DMS79 treated with DMSO at 0.1 percent for 48 hours (cell line): ENCODE measurements at places on chromosomes 1 and 21.

DNA sequence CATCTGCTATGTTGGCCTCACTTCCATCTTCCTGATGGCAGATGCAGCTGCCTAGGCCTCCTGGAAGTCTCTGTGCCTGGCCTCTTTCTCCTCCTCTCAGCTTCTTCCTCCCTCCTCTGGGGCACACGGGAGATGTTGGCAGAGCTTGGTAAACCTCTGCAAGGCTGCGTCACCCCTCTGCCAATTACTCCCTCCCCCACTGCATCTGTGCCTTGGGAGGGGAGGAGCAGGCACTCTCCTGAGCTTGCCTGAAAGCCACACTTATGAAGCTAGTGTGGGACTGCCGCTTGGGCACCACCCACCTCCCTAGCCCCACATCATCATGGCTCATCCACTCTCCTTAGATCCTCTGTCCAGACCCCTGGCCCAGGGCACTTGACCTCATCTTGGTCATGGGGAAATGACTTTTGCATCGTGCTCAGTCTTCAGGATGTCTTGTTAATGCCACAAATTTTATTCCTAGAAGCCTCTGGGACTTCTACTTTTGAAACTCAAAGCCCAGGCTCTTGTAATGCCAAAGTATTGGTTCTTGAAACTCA is 7.3 kb upstream of the TMEM51 start:
- DNase-seq, result no peak

GRCh38 chr1:15952317-15953258 is 23.3 kb downstream of the ZBTB17 start:
- DNase-seq, result no peak

DNA sequence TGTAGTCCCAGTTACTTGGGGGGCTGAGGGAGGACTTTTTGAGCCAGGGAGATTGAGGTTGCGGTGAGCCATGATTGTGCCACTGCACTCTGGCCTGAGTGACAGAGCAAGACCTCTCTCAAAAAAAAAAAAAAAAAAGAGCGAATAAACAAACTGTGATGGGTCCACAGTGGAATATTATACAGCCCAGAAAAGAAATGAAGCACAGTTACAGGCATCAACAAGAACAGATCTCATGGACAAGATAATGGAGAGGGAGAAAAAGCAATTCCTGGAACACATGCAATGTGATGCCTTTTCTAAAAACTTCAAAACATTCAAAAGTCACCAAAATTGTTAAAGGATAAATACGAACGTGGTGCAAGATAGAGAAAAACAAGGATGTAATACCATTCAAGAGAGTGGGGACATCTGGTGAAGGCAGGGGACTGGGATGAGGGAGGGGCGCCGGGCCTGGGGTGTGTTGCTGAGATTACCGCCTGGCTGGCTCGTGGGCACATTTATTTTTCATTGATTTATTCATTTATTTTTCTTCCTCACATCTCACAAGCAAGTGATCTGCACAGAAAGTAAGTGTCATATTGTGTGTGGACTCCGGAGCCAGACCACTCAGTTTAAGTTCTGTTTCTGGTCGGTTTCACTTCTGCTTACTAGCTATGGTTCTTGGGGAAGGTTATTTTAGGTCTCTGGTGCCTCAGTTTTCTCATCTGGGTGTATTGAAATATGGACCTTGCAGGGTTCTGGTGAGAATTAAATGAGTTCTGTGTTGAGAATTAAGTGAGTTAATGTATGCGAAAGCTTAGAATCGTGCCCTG is 30.1 kb downstream of the ABCG1 start:
- DNase-seq, result no peak

GRCh38 chr1:59532102-59532501 is 235.2 kb downstream of the FGGY start:
- no peak for DNase-seq

DNA sequence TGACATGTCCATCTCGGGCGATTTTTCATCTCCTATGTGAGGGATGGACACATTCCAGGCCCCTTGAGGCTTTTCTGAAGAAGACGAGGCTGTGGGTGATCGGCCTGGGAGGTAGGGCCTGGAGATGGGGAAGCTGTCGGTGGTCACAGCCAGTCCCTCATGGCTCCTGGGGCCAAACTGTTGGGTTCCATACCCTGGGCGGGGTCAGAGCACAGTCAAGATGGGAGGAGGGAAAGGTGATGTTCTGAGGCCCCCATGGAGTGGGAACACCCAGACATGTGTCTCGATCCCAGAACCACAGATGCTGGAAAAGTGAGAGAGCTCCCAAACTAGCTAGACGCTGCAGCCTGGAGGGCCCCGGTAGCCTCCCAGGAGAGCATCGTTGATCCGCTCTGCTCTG is 157.5 kb upstream of the C1orf174 start:
- DNase-seq, result no peak

GRCh38 chr1:24928689-24929397 is 1.2 kb downstream of the RUNX3 start:
- DNase-seq, result peak; percentile 55

DNA sequence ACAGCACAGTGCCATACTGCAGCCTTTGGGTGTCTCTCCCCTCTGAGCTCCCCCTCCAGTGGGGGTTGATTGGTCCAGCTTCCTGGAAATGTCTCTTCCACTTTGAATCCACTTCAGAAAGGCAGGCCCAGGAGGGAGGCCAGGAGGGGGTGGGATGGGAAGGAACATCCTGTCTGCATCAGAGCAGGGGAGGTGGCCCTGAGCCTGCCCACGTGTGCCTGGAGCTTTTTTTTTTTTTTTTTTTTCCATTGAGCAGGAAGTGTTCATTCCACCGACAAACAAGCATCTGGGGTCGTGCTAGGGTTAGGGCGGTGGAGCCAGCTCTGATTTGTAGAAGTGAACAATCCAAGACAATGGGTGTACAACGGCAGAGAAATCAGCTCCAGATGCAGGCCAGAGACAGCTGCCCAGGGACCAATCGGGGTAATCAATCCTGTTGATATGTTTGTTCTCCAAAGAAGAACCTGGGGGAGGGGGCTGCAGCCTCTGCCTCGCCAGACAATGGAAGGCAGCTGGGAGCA is 93.3 kb downstream of the SSBP3 start:
- DNase-seq, result no peak

DNA sequence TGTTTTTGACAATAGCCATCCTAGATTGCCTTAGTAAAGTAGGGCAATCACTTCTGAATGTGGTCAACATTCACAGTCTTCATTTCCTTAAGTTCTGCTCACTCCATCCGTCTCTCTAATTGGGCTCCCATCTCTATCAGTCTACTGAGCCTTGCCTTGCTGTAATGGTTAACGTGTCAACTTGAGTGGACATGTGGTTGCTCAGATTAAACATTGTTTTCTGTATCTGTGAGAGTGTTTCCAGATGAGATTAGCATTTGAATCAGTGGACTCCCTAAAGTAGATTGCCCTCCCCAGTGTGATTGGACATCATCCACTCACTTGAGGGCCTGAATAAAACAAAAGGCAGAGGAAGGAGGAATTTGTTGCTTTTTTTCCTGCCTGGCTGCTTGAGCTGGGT is 26.4 kb downstream of the C1orf216 start:
- no peak for DNase-seq

GRCh38 chr1:39104158-39105060 is 78.3 kb downstream of the NDUFS5 start:
- DNase-seq, result no peak

GRCh38 chr1:15848929-15849774 is 1.6 kb downstream of the SPEN start:
- peak; percentile 89 for DNase-seq

- DNase-seq, result no peak
Measured at GRCh38 chr1:29828526-29829447, 592.5 kb downstream of the PTPRU start.

DNA sequence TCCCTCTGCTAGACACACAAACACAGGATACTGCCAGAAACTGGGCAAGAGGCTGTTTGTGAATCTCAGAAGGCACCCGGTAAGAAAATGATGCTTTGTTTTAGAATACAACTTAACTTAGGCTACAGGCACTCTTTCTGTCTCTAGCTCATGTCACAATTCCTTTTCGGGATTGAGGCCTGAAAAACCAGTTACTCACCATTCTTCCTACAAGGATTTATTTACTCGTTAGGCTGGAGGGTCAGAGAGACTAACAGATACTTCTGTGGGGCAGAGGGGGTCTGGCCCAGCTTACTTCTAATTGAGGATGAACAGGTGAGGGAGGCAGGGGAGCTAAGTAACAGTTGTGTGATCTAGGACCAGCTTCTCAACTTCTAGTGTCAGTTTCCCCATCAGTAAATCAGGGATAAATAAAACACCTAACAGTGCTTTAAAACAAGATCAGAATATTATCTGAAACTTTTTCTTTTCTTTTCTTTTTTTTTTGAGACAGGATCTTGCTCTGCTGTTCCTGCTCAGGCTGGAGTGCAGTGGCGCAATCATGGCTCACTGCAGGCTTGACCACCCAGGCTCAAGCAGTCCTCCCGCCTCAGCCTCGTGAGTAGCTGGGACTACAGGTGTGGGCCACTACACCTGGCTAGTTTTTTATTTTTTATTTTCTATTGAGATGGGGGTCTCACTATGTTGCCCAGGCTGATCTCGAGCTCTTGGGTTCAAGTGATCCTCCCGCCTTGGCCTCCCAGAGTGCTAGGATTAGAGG is 31.9 kb downstream of the NFYC start:
- no peak for DNase-seq

- no peak for DNase-seq
Measured at GRCh38 chr1:237171454-237172117, 129.6 kb downstream of the RYR2 start.

- DNase-seq, result no peak
Measured at GRCh38 chr1:119799599-119800177, 11.6 kb downstream of the REG4 start.

- no peak for DNase-seq
Measured at GRCh38 chr1:203534526-203534925, 40.6 kb downstream of the OPTC start.

GRCh38 chr1:17890815-17891191 is 135.7 kb downstream of the ACTL8 start:
- DNase-seq, result no peak

DNA sequence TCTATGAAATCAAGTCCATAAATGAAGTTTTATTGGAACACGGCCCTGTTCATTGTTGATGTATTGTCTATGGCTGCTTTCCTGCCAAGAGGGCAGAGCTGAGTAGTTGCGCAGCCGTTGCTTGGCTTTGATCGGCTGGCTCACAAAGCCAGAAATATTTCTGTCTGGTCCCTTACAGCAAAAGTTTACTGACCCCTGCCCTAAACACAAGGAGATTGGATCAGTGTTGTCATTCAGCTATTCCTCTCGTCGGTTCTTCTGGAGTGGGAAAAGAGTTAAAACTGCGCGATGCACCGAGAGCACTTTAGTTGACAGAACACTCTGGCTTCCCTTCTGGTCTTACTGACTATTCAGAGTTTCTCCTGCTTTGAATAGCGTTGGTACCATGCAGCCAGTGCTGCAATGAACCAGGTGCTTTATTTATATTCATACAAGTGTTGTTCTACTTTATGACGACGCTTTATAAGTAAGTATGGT is 868 bp downstream of the ZBTB40 start:
- DNase-seq, result peak; percentile 57

GRCh38 chr1:109617291-109617801 is 2.1 kb downstream of the GNAT2 start:
- DNase-seq, result no peak

DNA sequence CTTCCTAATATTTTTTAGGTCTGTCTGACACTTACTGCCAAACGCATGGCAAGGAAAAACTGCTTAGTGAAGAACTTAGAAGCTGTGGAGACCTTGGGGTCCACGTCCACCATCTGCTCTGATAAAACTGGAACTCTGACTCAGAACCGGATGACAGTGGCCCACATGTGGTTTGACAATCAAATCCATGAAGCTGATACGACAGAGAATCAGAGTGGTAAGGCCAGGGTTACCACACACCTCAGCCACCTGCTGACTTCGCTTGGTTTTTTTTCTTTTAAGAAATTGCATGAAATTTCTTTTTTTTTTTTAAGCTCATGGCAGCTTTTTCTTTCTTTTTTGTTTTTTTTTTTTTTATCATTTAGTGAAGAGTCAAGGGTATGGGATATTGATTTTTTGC is 17.2 kb downstream of the ATP1A1 start:
- no peak for DNase-seq

DNA sequence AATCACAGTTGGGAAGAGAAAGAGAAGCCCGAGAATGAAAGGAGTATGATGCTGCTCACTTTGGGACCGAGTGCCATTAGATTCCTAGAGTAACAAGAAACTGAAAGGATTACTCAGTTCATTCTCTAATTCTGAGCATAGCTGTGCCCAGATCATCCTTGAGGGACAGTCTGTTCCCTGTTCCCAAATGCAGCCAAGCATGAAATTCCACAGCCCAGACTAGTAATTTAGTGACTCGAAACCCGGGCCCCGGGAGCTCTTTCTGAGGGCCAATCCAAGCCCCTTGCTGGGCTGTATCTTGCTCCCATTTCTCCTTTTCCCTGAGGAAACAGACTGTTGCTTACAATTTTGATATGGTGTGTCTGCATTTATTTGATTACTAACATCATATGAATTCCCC is 30.0 kb upstream of the ETS2 start:
- DNase-seq, result no peak

DNA sequence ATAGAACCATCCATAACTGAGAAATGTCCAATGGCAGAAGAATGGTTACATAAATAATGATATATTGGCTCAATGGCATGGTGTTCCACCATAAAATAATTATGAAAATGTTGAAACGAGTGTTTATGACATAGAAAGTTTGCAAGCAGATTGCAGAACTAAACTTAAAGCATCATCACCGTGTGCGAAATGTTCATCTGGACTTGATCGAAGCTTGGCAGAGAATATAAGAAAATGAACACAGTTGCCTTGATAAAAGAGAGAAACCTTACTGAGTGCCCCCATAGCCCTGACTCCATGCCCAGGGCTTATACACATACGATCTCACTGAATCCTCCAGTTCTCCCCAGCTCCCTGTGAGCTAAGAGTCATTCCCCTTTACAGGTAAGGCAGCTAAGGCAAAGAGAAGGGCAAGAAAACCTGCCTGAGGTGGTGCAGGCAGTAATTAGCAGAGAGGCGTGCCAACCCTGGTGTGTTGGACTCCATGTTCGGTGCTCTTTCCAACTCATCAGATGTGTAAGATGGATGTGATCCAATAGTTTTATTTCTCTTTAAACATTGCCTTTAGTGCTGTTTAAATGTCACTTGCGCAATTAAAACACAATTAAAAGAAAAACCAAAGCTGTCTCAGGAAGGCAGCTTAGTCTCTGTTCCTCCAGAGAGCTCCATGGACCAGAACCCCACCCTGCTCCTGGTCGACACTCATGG is 21.8 kb upstream of the SPOCD1 start:
- no peak for DNase-seq

GRCh38 chr1:164928232-164928812 is 369.3 kb downstream of the PBX1 start:
- peak; percentile 43 for DNase-seq

- no peak for DNase-seq
Measured at GRCh38 chr1:228271701-228272251, 63.9 kb downstream of the OBSCN start.

GRCh38 chr1:21926065-21926464 is 11.0 kb downstream of the HSPG2 start:
- DNase-seq, result no peak

DNA sequence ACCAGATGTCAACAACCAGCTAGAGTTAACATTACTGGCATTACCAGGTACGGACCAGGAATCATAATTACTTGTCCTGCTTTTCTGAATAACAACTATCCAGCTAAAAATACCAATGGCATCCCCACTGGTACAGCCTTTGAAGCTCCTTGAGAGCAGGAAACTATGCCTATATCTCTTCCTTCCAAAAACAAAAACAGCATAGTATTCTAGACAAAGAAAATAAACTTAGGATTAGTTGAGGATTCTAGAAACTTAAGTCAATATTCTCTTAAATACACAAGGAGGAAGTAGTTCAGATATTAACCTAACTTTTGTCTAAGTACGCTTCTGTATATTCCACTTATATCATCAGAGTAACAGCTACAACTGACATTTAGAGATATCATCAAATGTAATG is 3.0 kb downstream of the FUBP1 start:
- no peak for DNase-seq
